ENCODE measurements at places on chromosomes 6 and 20.

GRCh38 chr20:49510562-49511122 lies 28.2 kb upstream of the KCNB1 start:
- no peak for DNase-seq

DNA sequence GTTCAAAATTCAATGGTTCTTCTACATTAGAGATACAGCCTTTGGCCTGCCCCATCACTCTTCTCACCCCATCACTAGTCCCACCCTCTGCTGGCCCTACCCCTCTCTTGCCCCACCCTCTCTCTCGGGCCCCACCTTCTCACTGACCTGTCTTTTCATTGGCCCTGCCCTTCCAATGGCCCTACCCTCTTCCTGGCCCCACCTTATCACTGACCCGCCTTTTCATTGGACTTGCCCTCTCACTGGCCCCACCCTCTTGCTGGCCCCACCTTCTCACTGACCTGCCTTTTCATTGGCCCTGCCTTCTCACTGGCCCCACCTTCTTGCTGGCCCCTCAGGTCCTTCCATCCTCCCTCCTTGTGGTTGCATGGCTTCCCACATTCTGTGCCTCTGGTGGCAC lies 107.2 kb upstream of the PLEKHG1 start:
- DNase-seq, result peak; percentile 94

DNA sequence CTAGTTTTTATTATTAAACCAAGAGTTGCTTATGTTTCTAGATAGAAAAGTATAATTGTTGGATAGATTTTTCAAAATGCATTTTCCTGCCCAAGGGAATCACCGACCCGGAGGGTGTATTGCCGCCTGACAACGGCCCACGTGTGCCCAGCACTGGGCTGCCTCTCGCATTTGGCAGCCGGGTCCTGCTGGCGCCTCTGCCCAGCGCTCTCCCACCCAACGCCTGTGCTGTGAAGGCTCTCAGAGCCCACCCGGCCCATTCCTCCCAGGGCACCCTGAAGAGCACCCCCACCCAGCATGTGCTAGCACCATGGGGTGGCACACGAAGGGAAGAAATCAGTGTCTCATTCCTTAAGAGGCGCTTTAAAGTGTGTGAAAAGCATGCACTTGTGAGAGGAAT lies 88.3 kb upstream of the AFDN start:
- no peak for DNase-seq

- DNase-seq, result no peak
Measured at GRCh38 chr6:148893481-148893880, 146.7 kb downstream of the UST start.

GRCh38 chr20:62183426-62184142 lies 756 bp downstream of the MTG2 start:
- no peak for DNase-seq

DNA sequence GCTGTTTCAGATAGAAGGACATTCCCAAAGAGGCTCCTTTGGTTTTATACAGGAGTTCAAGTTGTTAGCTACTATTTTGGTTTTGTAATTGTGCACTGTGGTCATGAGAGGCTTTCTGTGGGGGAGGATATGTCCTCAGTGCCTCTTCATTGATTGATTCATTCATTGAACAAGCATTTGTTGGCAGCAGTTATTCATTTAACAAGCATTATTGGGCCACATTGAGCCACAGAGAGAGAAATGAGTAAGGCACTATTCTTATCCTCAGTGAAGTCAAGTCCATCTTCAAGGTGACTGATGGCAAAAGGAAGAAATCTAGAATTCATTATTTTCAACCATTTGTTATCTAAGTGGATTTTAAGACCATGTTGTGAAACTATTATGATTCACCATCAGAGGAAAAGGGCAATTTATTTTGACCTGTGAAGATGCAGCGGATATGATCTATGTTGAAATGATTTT lies 697.2 kb upstream of the CITED2 start:
- DNase-seq, result no peak

GRCh38 chr6:27145731-27146455 lies 101.6 kb upstream of the PRSS16 start:
- peak; percentile 75 for DNase-seq

DNA sequence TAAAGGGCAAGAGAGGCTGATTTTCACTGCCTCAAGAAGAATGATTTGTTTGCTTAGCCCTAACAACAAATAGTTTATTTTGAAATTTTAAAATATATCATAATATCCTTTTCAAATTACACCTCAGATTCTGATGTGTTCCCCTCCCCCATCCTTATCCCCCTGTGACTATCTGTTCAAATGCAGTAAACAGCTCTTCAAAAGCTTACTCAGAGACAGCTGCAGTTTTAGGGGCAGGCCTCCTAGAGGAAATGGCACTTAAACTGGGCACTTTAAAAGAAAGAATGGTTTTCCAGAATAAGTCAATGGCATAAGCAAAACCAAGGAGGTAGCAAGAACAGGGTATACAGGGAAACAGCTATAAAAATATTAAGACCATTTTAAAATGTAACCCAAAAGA lies 118.6 kb upstream of the UST start:
- DNase-seq, result no peak

DNA sequence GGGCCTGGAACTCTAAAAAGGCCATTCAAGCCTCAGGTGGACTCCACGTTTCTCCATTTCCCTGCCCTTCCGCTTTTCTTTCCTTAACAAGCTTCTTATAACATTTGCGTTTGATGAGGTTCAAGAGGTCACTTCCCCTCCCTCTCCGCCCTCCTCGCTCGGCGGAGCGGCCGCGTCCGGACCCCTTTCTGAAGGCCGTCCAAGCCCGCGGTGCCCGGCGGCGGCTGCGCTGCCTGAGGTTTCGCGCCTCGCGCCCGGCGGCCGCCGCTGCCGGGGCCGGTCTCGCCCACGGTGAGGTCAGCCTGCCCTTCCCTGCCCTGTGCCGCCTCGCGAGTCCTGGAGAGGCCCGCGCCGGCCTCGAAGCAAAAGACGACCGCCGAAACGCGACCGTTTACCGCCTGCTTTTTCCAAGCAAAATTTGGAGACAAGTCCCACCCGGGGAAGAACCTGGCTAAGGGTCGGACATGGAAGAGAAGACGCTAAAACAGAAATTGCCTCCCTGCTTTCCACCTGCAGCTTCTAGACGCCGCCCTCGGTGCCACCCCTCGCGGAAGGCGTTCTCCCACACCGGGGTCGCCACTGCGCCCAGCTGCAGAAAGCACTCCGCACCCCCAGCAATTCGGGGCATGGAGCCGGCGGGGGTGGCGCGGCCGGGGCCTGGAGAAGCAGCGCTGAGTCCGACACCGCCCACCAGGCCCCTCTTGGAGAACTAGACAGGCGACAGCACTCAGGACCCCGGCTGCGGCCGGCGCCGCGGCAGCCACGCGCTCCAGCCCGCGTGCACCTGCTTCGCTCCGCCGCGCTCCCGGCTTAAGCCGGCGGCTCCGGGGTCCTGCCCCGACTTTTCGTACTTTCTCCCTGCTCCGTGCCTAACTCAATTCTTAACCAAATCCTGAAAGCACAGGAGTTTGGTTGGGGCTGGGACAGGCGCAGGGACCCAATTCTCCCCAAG lies 11.0 kb upstream of the FOXF2 start:
- no peak for DNase-seq

DNA sequence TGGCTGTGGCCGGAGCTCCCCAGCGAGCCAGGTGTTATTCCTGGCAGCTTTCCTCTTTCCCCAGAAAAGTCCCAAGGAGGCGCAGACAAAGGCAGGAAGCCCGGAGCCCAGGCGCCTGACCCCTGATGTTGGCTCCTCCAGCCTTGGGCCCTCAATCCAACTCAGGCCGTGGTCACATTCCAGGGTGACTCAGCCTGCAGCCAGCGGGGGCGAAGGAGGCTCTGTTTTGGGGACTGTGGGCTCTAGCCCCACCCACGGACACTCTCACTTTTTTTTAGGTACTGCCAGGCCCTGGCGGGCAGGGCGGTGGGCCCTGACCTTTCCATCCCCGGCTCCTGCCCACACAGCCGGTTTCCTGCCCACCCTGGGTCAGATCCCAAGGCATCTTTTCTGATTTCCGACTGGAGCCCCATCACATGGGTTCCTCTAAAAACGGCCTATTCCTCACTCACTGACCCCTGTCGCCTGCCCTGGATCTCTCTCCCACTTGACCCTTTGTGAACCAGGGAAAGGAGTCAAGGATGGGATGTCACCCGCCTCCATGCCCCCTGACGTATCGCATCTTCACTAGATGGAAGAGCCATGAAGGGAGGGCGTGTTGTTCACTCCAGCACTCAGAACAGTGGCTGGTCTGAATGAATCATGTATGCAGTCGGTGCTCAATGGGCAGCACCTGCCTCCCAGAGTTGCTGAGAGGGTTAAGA lies 5.5 kb downstream of the PTGIS start:
- DNase-seq, result no peak

- no peak for DNase-seq
Measured at GRCh38 chr6:16684195-16684689, 77.0 kb downstream of the ATXN1 start.

- DNase-seq, result no peak
Measured at GRCh38 chr6:118101831-118102345, 194.8 kb downstream of the SLC35F1 start.

- DNase-seq, result no peak
Measured at GRCh38 chr6:34990971-34991560, 102.0 kb downstream of the ANKS1A start.

Measured in foreskin keratinocyte (primary cell).